Stimulated activated CD4-positive, alpha-beta T cell treated with anti-CD3 and anti-CD28 coated beads, TNF-alpha, amount 100 ng/mL, for 48 hours (primary cell): ENCODE measurements at places on chromosomes 11 and 22.

DNA sequence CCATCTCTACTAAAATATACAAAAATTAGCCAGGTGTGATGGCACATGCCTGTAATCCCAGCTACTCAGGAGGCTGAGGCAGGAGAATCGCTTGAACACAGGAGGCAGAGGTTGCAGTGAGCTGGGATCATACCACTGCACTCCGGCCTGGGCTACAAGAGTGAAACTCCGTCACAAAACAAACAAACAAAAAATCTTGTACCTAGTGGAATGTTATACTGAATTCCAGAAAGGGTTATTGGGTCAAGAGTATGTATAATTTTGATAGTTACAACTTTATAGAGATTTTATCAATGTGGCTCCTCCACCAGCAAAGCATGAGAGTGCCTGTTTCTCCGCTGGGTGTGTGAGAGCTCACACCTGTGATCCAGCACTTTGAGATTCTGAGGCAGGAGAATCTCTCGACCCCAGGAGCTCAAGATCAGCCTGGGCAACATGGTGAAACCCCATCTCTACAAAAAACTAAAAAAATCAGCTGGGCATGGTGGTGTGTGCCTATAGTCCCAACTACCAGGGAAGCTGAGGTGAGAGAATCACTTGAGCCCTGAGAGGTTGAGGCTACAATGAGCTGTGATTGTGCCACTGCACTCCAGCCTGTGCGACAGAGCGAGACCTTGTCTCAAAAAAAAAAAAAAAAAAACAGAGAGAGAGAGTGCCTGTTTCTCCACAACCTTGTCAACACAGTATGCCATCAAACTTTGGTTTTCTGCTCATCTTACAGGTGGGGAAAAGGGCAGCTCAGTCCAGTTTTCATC lies 12.7 kb upstream of the FOLR1 start:
- no peak for DNase-seq

DNA sequence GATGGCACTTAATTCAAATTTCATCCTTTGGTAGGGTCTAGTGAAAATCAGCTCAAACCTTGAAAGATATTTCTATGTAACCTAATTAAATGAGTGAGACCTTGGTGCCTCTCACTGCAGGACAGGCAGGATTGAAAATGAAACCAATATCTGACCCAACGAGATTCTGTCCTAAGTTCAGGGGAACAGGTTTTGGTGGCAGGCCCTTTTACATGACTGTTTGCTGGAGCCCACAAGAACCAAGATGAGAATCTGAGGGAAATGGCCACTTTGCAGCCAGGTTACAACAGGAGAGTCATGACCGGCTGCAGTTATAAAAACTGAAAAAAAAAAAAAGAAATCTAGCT lies 130.2 kb downstream of the TRIM44 start:
- DNase-seq: no peak

DNA sequence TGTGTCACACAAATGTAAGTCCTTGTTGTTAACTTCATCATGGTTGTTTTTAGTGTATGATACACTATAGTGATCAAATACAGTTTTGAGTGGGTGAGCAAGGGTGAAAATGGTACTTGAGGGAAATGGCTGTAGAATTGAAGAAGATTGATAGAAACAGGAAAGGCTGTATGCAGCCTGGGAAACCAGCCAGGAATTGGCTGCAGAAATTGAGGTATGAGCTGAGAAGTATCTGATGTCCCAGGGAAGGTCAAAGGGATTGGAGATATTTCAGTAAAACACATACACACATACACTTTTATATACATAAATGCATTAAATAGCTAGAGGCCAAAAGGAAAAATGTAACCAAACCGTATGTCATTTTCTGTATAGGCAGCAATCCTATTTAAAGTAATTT lies 13.1 kb upstream of the YAP1 start:
- DNase-seq: no peak

DNA sequence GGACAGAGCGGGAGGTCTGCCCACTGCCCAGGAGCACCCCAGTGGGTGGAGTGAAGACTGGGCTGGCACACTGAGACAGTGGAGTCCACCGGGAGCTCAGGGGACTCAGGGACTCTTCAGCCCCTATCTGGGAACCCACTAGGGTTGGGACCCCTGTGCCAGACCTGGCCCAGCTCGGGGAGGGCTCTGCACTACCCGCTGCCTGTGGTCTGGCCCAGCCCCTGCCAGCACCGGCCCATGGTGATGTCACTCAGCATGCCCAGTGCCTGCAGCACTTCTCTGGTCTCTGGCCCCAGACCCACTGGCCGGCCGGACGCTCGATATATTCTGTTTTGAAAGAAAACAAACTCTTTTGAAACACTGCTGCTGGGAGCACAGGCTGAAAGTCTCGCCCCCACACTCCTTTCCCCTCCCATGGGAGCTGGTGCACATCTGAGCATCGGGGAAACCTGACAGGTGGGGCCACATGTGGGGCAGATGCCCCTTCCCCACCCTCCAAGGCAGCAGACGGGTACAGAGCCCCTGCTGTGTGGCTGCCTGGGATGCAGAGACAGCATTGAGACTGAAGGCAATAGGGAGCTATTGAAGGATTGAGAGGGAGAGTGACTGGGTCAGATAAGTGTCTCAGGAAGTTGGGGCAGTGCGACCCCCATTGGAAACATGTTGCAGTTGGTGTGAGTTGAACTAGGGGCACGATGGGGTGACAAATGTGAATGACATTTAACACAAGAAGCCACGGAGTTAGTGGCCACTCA lies 62.9 kb downstream of the MYEOV start:
- no peak for DNase-seq

GRCh38 chr11:45806072-45806933 lies 1.4 kb downstream of the SLC35C1 start:
- no peak for DNase-seq

DNA sequence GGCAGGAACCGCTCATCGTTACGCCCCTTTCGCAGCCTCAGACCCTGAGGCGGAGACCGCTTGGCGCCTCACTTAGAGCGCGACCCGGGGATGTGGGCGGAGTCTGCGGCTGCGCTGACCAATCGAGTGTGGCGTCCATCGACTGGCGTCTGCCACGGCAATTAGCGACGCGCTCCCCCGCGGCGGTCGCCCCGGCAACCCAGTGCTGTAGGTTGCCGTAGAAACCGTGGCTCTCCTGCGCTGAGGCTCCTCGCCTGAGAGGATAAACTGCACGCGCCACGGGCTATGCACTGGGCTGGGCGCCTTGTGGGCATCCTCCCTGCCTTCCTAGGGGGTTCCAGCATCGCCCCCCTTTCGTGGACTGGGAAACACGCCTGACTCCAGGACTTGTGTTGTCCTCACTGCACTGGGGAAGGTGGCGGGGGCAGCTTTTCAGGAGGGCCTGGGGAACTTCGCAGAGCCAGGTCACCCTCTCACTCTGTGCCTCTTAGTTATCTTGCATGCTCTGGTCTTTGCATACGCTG lies 701 bp upstream of the P2RX6 start:
- peak; percentile 76 for DNase-seq

DNA sequence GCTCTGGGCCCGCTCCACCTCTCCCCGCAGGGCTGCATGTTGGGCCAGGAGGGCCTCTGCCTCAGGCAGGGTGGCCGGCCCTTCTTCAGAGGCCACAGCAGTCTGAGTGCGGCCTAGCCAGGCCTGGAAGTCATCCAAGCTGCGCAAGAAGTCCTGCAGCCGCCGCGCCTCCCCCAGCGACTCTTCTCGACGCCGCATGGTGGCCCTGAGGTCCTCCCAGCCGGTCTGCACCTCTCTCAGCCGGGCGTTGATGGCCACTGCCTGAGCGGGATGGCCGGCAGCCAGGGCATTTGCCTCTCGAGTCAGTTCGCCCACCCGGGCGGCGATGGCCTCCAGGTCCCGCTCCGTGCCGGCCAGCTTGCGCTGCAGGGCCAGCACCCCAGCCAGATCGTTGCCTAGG lies 23.1 kb upstream of the RBM4B start:
- no peak for DNase-seq

DNA sequence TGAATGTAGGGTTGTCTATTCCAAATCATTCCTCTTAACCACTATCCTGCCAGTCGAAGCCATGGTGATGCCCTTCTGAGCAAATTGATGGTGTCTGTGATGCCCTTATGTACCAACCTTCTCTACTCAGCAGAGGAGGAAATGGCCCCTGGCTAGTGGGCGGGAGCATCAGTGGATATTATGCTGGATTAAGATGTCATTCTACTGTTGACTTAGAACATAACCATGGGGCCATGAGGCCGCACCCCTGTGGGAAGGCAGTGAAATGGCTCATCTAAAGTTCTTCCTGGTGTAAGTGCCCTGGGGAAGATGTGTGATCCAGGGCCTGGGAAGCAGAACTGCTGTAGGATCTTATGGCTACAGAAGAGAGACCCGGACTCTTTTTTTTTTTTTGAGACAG lies 20.7 kb upstream of the P2RY2 start:
- DNase-seq: no peak

DNA sequence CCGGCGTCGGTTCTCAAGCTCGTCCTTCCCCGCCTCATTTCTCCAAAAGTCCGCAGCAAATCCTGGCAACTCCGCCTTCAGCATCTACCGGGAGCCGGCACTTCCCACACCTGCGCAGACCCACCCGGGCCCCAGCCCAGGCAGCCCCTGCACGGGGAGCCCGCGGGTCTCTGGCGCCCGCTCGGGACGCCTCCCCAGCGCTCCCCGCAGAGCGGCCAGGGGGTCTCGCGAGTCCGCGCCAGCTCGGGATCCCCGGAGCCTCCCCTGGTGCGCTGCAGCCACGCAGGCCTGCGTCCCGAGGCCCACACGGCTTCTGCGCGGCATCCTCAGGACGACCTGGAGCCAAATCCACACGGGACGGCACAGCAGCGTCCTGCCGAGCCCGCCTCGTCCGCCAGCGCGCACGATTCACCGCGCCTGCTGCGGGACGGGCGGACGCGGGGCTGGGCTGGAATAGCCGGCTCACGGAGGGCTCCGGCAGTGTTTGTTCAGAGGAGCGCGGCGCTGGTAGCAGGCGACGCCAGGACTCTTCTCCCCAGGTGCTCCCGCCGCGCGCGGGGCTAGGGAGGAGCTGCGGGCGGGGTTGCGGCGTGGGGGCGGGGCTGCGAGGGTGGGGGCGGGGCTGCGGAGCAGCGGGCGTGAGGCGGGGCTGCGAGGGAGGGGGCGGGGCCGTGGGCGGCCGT lies 816 bp upstream of the PHRF1 start:
- no peak for DNase-seq

GRCh38 chr11:91805293-91805692 lies 419.3 kb upstream of the FAT3 start:
- no peak for DNase-seq

GRCh38 chr11:80831374-80831773 lies 1390.5 kb upstream of the TENM4 start:
- no peak for DNase-seq

- no peak for DNase-seq
Observed at GRCh38 chr11:70246196-70246595, 24.3 kb upstream of the PPFIA1 start.

DNA sequence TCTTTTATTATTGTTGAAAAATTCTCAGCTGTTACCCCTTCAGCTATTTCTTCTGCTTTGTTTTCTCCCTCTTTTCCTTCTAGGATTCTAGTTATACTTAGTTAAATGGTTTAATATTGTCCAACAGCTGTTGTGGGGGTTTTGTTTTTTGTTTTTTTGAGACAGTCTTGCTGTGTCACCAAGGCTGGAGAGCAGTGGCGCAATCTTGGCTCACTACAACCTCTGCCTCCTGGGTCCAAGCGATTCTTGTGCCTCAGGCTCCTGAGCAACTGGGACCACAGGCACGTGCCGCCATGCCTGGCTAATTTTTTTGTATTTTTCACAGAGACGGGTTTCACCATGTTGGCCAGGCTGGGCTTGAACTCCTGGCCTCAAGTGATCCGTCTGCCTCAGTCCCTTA lies 12.7 kb downstream of the SDHAF2 start:
- DNase-seq: no peak

DNA sequence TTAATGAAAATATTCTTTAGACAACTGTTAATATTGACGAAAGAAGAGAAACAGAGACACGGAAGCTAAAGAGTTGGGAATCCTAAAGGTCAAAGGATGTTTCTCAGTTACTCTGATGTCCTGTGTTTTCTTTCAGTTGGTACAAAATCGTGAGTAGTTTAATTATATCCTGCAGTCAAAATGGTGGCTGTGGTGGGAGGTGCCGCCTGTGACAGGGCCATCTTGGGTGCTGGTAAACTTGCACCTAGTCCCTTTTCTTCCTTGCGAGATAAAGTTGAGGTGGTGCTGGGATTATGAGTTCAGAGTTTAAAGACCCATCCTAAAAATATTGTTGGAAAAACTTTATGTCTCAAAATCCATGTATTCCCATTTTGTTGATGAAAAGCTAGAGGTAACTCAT lies 2.2 kb downstream of the CECR2 start:
- no peak for DNase-seq

- no peak for DNase-seq
Observed at GRCh38 chr11:126893796-126894195, 106.8 kb downstream of the KIRREL3 start.

GRCh38 chr11:726278-727220 lies 20.5 kb downstream of the EPS8L2 start:
- DNase-seq: no peak

DNA sequence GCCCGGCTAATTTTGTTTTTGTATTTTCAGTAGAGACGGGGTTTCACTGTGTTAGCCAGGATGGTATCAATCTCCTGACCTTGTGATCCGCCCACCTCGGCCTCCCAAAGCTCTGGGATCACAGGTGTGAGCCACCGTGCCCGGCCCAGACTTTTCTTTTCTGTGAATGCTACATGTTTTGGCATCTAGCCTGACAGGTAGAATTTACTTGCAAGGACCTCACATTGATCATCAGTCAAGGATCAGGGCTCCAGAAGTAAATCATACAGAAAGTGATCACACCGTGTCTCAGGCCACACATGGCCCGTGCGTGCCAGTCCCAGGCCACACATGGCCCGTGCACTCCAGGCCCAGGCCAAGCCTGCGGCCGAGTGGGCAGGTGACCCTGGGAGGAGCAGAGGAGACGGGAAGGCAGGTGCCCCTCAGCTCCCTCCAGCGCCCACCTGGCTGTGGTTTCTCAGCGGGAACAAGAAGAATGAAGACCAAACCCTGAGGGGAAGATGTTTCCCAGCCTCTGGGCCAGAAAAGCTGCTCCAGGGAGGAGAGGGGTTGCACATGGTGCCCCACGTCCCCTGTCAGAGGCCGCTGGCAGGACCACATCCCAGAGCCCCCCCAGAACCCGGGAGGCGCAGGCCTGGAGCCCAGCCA lies 76.2 kb downstream of the BRD1 start:
- DNase-seq: no peak

GRCh38 chr22:25154667-25154999 lies 45.0 kb upstream of the CRYBB3 start:
- no peak for DNase-seq
